ENCODE measurements at places on chromosomes 4 and X.

DNA sequence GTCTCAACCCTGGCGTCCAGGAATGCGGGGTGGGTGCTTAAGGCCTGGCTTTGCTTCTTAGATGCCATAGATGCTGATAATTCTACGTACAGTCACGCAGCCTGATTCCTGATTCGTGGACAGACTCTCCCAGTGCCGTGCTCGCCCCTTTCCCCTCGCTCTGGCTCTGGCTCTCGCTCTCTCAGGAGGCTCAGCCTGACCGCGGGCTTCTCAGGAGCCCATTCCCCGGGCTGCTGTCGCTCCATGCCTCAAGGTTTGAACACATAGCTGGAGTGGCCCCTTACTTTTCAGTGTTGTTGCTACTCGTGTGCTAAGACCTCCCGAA is 59.2 kb upstream of the ZC4H2 start:
- no peak for DNase-seq

- no peak for DNase-seq
Measured at GRCh38 chr4:165592386-165592785, 213.6 kb downstream of the CPE start.

- DNase-seq, result no peak
Measured at GRCh38 chr4:47651231-47651630, 166.2 kb downstream of the ATP10D start.

- no peak for DNase-seq
Measured at GRCh38 chrX:38513112-38513742, 48.1 kb upstream of the TSPAN7 start.

- no peak for DNase-seq
Measured at GRCh38 chrX:121191779-121192178, 144.4 kb downstream of the GLUD2 start.

DNA sequence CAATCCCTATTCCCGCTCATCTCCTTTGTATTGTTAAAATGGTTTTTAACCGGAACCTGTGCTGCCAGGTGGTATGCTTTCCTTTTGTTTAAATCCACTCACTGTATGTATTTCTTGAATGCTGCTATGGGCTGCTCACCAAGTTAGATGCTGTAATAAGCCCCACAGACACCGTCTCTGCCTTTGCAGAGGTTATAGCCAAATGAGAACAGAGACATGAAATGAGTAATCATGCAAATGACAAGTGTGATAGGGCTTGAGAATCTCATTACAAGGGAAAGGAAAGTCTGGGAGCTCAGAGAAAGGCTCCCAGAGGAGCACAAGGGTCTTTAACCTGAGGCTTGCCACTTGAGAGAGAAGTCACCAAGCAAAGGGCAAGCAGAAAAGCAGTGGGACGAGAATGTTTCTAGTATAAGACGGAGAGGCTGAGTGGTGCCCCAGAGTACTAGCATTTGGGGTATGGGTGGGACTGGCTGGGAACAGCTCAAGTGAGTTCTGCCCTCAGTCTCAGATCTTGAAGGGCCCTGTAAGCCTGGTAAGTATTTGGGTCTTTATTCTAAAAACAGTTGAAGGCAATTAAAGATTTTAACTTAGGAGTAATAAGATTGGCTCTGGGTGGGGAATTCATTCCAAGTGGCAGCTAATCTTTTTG is 110.8 kb upstream of the H2AZ1 start:
- no peak for DNase-seq

DNA sequence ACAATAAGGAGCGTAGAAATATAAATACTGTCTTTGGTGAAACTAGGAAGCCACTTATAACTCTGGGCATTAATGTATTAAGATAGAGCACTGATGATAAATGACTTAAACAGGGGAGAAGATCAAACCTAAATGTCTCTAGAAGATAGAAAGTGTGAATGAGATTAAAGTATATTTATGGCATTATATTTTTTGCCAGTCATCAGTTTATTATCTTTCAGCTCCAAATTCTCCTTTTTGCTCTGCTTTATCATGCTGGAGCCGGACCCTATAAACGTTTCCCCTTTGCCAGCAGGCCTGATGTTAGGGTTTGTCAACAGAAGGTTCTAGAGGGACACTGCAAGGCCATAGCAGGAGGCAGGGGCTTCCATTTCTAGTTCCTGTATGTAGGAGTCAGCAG is 76.4 kb downstream of the TBC1D19 start:
- no peak for DNase-seq

DNA sequence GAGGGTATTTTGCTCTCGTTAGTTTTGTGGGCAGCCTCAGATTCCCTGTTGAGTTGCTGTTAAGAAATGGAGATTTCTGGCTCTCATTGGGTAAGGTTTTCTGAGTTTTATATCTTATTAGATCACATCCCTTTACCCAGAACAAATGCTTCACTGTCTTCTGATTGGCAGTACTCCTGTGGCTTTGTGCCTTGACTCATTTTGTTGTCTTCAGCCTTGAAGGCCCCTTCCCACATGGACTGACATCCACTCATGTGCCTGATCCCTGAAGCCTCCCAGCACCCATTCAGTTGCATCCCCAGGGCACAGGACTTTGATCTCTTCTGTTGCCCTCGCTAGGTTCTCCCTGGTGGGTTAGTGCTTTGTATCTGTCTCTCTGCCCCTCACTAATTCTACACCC is 10.4 kb downstream of the MED28 start:
- DNase-seq, result no peak

DNA sequence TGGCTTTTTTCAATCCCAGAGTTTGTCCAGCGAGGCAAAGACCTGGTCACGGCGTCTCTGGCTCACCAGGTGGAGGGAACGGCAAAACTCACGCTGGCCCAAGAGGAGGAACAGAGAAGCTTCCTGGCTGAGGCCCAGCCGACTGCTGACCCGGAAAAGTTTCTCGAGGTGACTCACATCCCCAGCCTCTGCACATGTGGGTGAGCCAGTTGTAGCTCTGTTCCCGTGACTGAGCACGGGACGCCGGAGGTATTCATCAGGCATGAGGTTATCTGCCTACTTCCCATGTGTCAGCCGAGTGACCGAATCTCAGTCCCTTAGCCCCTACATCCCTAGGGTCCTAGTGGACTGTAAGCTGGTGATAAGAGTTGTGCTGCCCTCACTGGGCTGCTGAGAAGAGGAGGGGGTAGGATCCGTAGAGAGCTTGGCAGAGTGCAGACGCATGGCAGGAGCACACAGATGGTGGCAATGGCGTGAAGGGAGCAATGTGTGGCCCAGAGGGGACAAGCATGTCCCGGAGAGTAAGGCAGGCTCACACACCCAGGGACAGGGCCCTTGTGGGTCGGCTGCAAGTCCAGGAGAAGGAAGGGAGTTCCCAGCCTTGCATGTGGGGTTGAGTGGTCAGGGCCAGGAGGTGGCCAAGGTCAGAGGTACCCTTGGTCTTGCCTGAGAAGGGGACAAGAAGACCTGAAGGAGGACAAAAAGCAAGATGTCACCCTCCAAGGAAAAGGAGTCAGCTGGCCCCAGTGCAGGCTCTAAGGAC is 42.9 kb downstream of the EVC start:
- no peak for DNase-seq

DNA sequence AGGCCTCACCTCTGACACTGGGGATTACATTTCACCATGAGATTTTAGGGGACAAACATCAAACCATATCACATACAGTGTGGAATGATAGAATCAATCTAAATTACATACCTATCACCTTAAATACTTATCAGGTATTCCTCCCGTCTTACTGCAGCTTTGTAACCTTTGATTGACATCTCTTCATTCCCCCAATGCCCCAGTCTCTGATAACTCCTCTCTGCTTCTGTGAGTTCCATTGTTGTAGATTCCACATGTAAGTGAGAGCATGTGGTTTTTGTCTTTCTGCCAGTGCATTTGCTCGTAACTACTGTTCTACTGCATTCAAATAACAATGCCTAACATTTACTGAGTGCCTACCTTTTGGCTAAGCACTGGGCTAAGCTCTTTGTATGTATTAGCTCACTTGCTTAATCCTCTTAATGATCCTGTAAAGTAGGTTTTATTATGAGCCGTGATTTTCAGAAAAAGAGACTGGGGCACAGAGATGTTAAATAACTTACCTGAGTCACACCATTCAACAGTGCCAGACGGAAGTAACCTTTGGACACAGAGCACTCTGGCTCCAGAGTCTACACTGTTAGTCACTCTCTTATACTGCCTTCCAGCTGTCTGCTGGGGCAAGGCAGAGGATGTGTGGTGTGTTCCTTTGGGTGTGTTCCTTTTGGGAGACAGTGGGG is 63.7 kb upstream of the ESX1 start:
- DNase-seq, result no peak

DNA sequence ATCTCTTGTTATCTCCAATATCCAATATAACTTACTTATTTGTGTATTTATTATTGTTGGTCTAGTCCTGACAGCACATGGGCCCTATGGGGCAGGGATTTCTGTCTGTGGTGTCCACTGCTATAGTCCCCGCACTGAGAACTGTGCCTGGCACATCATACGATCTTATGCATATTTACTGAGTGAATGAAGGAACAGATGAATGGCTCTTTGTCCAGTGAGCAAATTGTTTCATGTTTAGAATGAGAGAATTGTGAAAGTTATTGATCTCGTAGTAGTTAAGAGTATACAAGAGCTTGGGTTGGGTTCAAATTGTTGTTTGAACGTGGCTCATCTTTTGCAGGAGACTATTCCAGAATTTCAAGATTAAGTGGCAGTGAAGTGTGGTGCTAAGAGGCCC is 96.1 kb upstream of the SLC34A2 start:
- no peak for DNase-seq

- DNase-seq, result no peak
Measured at GRCh38 chr4:182968917-182969650, 51.9 kb upstream of the DCTD start.

DNA sequence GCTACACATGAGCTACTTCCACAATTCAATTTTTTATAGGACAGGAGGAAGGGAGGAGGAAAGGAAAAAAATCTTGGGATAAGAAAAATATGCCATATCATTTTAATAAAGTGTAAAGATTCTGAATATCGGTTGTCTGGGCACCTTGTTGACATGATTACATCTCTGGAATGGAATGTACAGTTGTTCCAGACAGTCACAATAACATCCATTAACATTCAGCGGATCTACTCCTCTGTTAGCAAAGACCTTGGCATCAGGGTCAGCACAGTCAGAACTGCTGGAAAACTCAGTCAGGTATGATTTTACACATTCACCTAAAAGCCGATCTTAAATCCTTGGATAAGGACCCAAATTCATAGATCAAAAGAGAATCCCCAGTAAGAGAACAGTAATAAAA is 85.4 kb upstream of the ARMCX2 start:
- DNase-seq, result no peak

DNA sequence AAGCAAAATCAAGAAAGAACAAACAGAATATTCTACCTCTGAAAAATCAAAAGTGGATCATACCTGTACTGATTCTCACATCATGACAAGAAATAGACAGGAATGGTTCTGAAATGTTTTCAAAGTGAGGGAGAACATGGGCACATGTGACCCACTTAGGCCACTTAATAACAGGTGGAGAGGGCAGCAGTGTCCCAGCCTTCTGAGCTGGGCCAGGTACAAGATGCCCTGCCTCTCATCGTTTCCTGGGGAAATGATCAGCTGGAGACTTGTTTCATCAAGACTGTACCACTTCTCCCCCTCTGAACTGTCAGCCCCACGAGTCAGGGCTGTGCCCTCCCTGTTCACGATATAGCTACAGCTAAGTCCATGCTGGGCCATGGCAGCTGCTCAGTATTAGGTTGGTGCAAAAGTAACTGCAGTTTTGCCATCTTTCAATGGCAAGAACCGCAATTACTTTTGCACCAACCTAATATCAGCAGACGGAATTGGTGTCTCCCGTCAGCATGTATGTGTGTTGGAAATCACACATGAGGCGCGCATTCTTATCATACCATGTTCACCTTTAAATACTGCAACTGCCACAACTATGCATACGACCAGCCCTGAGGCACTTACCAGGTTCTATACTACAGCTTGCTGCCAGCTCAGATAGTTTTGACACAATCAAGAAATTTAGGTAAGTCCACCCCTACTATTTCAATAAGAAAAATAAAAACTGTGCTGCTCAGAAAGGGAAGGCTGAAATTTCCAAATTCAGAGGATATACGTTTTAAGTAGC is 71.4 kb downstream of the GATB start:
- no peak for DNase-seq

GRCh38 chr4:133775881-133776280 is 425.7 kb downstream of the PABPC4L start:
- DNase-seq, result no peak

GRCh38 chr4:140372751-140373327 is 607 bp upstream of the SCOC start:
- DNase-seq, result peak; percentile 11

DNA sequence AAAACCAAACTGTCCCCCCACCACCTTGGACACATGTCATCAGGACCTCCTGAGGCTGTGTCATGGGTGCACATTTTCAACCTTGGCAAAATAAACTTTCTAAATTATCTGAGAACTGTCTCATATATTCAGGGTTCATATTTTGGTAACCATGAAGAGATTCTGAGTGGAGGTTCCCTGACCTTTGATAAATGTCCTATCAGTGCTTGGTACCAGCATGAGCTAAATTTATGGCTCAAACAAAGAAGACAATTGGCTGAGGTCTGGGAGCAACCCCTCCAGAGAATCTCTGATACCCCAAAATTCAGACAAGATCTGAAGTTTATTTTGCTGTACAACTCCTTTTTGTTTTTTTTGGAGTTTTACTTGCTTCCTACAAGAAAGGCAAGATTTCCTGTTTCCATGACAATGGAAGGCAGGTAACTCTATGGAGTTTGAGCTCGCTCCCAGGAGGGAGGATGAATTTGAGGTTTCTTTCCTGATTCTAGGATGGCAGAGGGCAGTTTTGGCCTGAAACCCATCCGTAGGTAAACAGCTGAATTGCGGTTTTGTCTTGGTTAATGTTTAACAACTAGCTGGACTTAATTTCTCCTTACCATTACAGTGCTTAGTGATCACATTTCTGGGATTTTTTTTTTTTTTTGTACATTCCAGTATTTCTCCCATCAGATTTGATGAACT is 14.5 kb downstream of the UGT2B15 start:
- no peak for DNase-seq

DNA sequence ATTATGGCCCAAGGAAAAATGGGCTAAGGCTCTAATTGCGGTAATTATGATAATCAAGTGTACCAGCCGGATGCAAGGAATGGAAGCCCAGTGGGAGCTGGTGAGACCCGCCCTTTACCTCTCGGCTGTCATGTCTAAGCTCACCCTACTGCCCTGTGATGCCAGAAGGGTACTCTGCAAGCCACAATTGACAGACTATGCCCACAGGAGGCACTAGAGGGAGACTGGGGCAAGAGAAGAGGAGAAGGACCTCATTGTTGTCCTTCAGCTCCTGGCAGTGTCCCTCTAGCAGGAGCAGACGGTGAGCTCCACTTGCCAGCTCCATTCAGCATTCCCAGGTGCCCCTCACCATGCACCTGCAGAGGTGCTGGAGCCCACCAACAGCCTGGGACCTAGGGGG is 141.8 kb downstream of the SMIM20 start:
- no peak for DNase-seq

DNA sequence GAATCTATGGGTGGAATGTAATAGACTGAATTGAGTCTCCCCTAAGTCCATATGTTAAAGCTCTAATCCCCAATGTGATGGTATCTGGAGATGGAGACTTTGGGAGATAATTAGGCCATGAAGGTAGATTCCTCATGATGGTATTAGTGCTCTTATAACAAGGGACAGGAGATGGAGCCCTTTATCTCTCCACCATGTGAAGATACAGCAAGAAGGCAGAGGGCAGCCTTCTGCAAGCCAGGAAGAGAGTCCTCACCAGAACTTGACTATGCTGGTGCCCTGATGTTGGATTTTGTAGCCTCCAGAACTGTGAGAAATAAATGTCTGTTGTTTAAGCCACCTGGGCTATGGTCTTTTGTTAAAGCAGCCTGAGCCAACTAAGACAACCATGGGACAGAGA is 76.4 kb upstream of the F8A3 start:
- no peak for DNase-seq
